HCEC 1CT (cell line): ENCODE measurements at places on chromosomes 2 and 18.

DNA sequence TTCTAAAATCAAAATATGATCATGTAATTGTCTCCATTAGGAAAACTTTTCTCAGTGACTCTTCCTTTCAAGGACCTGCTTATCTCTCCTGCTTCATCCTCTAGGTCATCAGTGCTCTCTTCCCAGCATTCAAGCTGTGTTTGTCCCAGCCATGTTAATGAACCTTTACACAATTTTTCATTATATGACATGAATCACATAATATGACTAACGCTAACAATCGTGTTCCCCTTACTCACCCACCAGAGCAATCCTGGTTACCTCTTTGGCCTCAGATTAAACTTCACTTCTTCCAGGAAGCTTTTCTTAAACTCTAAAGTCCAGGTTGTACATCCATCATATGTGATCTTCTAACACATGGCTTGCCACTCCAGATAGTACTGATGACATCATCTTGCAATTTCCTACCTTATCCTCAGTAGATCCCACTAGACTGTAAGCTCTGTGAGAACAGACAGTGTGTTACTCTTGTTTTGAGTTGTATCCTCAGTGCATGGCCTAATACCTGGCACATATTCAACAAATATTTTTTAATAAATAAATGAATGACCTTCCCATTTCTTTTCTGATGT, 882.9 kb upstream of the ZEB2 start:
- no peak for DNase-seq

DNA sequence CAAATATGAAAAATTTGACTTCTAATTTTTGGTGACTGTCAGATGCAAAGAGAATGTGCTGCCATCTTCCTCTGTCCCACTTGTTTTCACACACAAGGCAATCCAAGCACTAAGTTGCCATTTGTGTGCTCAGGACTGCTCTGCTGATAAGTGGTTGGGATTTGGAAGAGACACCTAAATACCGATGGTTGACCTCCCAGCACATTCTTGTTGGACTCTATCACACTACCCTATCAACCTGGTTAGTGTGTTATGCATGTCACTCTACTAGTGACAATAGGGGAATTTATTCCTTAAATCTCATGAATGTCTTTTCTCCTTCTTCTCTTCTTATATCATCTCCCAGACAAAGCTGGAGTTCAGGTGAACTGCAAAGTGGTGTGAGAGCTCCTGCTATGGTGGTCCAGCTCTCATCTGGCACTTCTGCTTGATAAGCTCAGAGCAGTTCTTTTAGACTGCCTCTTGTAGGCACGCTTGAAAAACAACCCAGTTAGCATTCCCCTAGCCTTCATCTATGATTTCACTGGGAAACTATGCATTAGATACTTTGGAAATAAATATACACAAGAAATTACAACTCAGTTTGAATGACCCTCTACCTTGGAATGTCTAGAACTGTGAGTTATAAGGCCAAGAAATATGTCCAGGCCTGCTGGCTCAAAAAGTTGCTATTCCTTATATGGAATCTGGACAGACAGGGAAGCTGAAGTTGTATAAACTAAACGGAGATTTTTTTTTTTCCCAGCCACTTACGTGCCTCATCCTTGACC, 404.8 kb downstream of the MEIS1 start:
- DNase-seq, result peak; percentile 99

DNA sequence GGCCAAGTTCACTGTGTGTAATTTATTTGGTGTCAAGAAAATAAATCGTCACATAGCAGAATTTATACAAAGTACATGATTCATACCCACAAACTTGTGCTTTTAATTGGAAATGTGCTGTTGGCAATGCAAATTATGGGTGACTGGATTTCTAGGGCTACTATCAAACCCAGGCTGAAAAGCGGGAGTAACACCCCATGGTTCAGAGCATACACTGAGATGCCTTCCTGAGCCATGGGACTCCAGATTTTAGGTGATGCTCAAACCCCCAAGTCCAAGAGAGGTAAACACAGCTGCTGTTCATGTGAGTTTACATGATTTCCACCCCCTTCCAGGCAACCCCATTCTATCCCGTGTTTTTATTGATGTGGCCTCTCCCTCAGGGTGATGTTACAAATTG, 565.9 kb upstream of the ID2 start:
- no peak for DNase-seq

DNA sequence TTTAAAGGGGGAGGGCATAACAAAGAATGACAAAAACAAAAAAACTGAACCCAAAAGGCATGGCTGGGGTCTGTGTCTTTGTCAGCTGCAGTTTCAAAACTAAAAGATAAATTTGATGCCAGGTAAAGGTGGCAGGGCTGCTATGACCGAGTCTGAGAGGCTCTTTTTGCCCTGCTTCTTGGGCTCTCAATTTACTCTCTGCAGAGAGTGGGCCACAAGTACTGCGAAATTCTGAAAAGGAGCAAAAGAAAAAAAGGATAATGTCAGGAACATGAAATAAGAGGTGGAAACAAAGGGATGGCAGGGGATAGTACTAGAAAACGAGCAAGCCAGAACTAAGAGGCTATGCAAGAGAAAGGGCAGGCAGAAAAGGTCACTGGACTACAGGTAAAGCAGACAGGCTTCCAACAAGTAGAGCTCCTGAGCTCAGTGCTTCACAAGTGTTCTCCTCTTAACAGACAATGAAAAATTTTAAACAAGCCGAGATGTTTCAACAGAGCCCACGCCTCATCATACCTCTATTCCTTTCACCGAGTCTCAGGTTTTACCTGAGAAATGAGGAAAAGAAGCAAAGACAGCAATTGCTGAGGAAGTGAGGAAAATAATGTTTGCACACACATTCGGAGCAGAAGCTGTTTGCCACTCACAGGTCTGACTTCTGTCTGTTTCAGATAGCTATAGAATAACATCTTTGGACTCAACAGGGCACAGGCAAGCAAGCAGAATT, 7.3 kb downstream of the IRS1 start:
- no peak for DNase-seq

DNA sequence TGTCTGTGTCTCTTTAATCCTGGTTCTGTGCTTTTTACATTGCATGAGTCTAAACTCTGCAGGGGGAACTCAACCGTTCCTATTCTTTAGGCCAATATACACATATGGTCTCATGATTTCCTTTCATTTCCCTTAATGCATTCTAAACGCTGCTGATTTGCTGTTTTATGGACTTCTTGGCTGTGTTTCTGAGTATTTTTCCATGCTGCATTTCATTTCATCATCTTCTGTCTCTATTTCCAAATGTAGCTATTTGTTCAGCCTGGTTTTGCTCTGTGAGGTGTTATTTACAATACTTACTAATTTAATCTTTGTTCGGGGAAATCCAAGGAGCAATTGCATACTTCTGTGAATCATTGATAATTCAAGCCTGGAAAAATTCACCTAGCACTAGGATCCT, 897.2 kb downstream of the TSN start:
- no peak for DNase-seq

- no peak for DNase-seq
Measured at GRCh38 chr18:2794159-2794558, 52.6 kb upstream of the EMILIN2 start.

DNA sequence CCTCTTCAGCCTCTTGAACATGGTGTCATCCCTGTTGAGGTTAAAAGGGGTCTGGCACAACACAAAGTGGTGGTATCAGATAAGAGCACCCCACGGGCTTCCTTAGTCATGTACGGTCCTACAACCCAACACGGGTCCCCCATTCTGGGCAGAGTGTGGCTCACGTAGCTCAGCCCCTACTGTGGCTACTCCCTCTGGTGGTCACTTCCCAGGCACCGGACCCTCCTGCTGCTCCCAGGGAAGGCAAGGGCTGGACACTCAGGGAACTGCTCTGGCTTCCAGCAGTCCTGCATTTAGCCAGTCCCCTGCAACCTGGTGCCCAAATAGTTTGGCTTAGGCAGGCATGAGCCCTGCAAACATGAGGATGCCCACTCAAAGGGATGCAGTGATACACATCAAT, 58.6 kb downstream of the GALNT14 start:
- peak; percentile 2 for DNase-seq

DNA sequence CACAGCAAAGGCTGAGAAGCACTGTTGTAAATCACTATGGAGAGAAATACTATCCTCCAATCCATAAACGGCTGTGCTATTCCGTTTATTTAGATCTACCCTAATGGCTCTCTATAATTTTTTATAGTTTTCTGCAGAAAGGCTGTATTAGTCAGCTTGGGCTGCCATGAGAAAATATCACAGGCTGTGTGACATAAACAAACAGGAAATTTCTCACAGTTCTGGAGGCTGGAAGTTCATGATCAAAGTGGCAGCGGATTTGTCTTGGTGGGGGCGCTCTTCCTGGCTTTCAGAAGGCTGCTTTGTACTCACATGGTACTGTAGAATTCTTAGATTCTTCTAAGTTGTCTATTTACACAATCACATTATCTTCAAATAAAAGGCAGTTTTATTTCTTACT, 44.1 kb downstream of the C1D start:
- DNase-seq, result peak; percentile 18

DNA sequence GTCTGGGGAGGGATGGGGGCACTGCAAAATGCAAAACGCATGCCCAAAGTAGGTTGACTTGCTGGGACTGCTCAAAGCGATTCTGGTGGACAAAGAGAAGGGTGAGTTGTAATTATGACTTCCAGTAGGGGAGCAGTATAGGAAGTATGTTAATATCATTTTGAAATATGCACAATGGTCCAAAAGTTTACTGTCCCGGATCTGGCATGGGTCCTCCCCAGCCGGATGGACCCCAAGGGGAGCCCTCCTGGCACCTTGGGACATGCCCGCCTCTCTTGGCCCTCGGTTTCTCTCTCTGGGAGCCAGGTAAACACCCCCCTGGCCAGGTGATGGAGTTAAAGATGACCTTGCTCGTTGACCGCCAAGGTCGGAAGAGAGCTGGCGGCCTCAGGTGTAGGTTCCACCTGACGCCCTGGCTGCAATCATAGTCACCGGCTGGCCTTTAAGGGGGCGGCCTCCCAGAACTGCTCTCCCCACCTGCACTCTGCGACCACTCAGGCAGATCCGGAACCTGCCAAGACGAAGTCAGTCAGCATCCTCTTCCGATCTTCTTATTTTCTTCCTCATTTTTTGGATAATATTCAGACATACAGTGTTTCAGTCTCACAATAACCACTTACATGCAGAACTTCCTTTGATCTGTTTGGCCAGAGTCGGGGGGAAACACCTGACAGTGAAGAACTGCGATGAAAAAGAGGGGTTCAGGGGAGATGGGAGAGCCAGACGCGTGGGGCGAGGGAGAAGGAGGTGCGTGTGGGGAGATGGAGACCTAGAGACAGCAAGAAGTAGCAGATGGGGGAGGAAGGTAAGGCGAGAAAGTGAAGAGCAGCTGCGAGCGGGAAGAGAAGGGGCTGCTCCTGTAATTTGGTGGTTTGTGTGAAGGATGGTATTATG, 148.3 kb downstream of the MEIS1 start:
- no peak for DNase-seq

DNA sequence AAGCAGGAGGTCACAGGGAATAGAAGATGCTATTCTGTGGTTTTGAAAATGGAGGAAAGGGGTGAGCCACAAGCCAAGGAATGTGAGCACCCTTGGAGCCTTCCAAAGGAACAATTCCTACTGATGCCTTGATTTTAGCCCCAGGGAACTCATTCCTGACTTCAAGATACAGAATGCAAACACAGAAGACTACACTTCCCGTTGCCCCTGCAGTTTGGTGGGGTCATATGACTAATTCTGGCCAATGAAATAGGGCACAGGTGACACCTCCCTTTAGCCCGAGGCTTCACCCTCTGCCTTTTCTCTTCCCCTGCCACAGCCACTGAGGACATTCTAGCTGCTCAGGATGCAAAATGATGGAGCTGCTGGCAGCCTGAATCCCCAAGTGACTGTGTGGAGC, 126.1 kb downstream of the INHBB start:
- DNase-seq, result no peak

DNA sequence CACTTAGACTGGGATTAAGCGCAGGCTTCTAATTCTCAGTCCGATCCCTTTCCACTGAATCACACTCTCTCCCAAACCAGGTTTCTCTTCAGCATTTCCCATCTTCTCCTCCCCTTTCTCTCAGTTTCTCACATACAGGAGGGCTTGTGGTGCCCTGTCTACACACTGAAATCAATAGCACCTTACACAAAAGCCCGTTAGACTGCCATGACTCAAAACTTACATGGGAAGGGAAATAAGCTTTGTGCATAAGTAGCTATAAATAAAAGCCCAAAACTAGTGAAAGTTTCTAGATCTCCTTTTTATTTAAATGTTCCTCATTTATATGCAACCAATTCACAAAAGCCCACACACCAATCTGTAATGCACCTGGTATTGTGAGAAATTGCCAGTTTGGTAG, 318.4 kb downstream of the TXNL1 start:
- DNase-seq, result no peak

DNA sequence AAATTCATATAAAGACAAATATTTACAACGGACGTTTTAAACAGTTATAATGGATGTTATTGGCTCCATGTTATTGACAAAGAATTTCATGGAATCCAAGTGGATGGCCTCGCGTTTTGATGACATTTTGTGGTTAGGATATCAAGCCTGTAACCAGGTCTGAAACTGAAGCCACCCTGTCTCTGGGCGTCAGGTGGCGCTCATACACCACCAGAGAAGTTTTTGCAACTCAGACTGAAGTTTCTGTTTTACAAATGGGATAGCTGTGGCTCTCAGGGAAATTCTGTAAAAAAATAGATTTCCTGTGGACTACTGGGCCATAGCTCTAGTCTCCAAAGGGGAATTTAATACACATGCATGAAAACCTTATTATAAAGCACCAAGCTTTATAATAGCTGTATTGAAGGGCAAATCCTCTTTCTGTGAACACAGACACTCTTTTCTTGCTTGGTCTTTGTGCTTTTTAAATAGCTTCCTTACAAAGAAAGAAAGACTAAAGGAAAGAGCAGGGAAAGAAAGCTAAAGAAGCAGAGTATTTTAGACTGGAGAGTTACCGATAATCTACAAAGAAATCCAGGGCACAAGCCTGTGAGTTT, 86.7 kb downstream of the C18orf54 start:
- DNase-seq, result peak; percentile 55

DNA sequence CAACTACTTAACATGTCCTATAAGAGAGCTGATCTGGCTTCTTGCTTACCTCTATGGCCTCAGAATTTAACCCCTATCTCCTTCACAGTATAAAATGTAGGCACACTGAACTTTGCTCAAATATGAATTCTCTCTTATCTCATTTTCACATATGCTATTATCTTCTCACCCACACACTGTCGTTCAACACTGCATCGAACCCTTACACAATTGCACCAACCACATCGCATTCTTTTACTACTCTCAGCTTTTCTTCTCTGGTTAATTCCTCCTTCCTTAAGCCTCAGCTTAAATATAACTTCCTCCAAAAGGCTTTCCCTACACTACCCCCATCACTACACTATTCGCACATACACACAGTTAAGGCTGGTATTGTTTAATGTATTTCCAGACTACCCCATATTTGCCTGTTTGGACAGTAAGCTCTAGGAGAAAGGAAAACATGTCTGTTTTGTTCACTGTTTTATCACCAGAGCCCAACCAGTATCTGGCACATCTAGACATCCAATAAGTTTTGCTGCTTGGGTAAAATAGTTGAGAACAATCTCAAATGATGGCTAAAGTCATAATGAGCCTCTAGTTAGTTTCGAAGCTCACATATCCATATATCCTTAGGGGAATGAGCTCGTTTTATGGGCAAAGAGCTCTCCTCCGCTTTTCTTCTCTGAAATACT, 47.7 kb downstream of the HIBCH start:
- DNase-seq, result no peak

- no peak for DNase-seq
Measured at GRCh38 chr2:77193858-77194448, 328.2 kb downstream of the LRRTM4 start.
